Mucosa of gallbladder (tissue), 1 donor: ENCODE measurements at places on chromosomes 5 and 9. TPM values are rescaled to one million over a fixed set of nuclear protein-coding genes. Genes with fewer than 3 reads are reported as not detected.

Gene SNCB
- total RNA-seq, result 0.14 TPM

Gene FGF10
- 3.5 TPM for total RNA-seq

Gene TXNDC8
- total RNA-seq, result not detected

Gene BTNL3
- 0.09 TPM for total RNA-seq

Gene RAD1
- total RNA-seq, result 16.9 TPM

Gene FOXI1
- total RNA-seq, result 0.69 TPM
